Mammary epithelial cell (primary cell): ENCODE measurements at places on chromosomes 5 and 9.
A peak's percentile ranks its signal among the peaks of the same experiment; 100 is the strongest.

DNA sequence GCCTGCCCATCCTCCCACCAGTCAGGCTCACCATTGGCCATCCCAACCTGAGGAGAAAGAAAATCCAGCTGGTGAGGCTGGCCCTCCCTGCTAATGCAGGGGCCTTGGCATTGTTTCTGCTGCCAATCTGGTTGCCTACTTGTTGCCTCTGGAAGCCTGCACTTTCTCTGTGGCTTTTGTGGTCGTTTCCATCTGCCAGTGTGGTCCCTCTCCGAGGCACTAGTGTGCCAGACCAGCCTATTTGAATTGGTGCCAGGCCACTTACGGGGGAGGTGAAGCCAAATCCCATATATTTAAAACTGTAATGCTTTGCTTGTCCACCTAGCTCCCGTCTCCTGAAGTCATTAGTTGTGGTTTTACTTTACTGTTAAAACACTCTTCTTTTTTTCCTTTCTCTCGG lies 213.4 kb upstream of the ADAMTSL1 start:
- DNase-seq: peak; percentile 64

- no peak for DNase-seq
Measured at GRCh38 chr5:176862330-176862995, 36.7 kb downstream of the HK3 start.

GRCh38 chr9:95463148-95464060 lies 53.4 kb downstream of the PTCH1 start:
- DNase-seq: no peak

- DNase-seq: no peak
Measured at GRCh38 chr9:112542593-112543292, 56.1 kb downstream of the KIAA1958 start.

- DNase-seq: no peak
Measured at GRCh38 chr9:114061830-114062474, 16.1 kb downstream of the AMBP start.

- no peak for DNase-seq
Measured at GRCh38 chr5:71537687-71538086, 49.5 kb upstream of the MCCC2 start.

- DNase-seq: no peak
Measured at GRCh38 chr9:19619221-19619620, 169.6 kb downstream of the SLC24A2 start.

GRCh38 chr5:31066655-31067328 lies 126.7 kb upstream of the CDH6 start:
- no peak for DNase-seq

- DNase-seq: no peak
Measured at GRCh38 chr5:88552426-88552825, 283.8 kb upstream of the TMEM161B start.

GRCh38 chr5:153147891-153148623 lies 342.4 kb upstream of the GRIA1 start:
- DNase-seq: peak; percentile 78

GRCh38 chr9:33233626-33234342 lies 6.2 kb upstream of the SPINK4 start:
- DNase-seq: peak; percentile 100

- DNase-seq: no peak
Measured at GRCh38 chr5:54094706-54095105, 215.7 kb downstream of the ARL15 start.

DNA sequence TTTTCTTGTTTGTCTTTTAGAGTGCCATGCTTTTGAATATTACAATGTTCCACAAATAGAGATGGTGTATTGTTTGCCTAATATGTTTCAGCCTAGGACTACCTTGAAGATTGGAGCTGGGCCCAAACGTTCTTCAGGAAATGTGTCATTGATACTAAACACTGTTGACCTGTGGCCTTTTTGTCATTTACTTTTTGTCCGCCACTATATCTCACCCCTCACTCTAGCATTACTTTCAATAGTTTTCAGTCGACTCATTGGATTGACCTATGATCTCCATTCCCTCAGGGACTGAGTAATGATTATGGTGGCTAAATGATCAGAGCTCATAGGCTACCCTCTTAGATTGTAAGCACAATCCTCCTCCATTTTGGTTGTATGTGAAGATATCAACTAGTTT lies 115.8 kb downstream of the NUDT12 start:
- no peak for DNase-seq

DNA sequence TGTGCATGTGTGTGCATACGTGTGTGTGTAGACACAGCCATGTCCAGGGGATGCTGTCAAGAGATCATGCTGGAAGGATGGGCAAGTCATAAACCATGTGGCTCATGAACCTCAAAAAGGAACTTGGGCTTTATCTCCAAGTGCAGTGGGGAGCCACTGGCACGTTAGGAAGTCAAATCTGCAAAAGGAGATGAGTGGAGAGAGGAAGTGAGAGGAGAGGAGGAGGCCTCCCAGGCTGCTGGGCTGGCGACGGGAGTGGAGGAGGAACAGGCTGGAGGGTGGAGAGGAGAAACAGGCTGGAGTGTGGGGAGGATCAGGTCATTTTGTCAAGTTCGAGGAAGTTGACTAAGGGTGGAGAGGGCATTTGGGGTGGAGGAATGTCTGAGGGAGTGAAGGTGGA lies 29.2 kb upstream of the TIFAB start:
- no peak for DNase-seq

- no peak for DNase-seq
Measured at GRCh38 chr9:84480071-84480470, 139.5 kb upstream of the SLC28A3 start.

DNA sequence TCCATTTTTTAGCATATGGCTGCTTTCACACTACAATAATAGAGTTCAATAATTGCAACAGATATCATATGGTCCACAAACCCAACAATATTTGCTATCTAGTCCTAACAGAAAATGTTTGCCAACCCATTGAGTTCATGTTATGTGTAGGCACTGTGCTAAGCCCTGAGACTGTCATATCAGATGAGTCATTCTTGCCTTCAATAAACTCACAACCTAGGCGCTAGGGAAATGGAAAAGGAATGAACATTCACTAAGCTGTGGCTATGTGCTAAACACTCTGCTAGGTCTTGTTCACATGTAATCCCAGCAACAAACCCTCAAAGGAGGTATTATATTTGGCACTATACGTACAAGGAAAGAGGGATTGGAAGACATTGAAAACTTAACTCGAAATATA lies 8.4 kb upstream of the TIMD4 start:
- no peak for DNase-seq

DNA sequence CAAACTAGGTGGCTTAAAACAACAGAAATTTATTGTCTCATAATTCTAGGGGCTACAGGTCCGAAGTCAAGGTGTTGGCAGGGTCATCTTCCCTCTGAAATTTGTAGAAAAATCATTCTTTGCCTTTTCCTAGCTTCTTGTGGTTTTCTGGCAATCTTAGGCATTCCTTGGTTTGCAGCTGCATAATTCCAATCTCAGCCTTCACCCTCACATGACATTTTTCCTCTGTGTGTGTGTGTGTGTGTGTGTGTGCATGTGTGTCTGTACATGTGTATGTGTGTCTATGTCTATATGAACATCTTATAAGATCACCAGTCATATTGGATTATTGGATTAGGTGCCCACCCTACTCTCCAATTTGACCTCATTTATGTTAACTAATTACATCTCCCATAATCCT lies 330.6 kb downstream of the CHSY3 start:
- no peak for DNase-seq

DNA sequence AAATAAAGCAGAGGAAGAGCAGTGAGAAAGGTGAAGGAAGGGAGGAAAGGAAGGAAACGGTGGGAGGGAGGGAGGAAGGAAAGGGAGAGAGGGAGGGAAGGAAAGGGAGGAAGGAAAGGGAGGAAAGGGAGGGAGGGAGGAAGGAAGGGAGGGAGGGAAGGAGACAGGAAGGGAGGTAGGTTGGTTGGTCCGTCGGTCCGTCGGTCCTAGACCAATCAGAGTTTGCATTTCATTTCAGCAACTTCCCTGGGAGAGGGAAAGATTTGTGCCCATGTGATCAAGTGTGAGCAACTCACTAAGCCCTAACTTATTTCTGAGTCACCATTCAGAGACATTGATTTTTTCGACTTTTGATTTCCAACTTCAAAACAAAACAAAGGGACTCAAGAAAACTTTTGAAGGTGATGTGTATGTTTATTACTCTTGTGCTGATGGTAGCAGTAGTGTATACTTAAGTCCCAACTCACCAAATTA lies 18.8 kb downstream of the NANS start:
- DNase-seq: peak; percentile 27

DNA sequence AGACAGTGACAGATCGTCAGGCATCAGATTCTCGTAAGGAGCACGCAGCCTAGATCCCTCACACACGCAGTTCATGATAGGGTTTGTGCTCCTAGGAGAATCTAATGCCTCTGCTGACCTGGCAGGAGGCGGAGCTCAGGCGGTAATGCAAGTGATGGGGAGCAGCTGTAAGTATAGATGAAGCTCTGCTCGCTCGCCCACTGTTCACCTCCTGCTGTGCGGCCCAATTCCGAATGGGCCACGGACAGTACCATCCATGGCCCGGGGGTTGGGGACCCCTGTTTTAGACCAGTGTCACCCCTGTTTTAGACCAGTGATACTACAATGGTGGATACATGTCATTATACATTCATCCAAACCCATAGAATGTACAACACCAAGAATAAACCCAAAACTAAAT lies 4.0 kb upstream of the ARSB start:
- DNase-seq: no peak

DNA sequence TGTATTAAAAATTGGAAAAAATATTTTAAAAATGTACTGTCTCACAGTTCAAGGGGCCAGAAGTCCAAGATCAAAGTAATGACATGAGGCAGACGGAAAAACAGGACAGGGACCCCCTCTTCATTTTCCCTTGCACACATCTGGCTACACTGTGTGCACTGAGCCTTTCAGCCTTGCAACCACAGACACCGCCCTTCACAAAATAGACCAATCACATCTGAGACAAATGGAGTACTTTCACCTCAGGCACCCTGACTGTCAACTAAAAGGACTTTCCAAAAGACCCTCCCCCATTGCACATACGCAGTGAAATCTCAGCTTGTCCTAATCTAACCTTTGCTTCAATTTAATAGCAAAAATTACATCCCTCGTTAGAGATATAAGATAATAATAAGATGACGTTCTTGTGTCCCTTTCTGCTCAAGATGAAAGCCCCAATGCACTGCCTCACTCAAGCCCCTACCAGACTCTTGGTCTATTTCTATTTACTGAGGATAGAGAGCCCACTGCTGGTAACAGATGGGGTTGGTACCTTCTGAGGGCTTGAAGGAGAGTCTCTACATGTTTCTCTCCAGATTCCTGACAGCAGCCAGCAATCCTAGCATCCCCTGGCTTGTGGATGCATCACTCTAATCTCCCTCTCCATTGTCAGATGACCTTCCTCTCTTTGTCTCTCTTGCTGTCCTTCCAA lies 514.8 kb upstream of the ADAMTS16 start:
- no peak for DNase-seq

- no peak for DNase-seq
Measured at GRCh38 chr5:83492331-83492730, 20.8 kb downstream of the VCAN start.

- DNase-seq: no peak
Measured at GRCh38 chr5:65142016-65142415, 339.7 kb downstream of the ADAMTS6 start.

GRCh38 chr5:134595458-134595838 lies 37.2 kb downstream of the SAR1B start:
- no peak for DNase-seq

GRCh38 chr5:98602534-98603112 lies 170.8 kb upstream of the RGMB start:
- DNase-seq: no peak

DNA sequence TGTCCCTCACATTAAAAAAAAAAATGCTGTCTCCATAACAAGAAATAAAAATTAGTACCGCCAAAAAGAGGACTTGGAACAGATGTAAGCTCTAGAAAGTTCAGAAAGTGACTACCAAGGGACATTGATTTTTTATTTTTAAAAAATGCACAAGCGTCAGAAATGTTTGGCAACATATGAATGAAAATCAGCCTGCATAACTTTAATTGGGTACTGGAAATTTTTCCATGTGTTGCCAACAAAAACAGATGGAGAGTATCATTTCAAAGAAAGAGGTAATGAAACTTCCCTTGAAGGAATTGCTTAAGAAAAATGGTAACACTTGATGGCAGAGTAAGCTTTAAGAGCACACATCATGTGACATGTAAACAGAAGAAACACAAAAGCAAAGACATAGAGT lies 47.2 kb downstream of the OR2K2 start:
- no peak for DNase-seq

DNA sequence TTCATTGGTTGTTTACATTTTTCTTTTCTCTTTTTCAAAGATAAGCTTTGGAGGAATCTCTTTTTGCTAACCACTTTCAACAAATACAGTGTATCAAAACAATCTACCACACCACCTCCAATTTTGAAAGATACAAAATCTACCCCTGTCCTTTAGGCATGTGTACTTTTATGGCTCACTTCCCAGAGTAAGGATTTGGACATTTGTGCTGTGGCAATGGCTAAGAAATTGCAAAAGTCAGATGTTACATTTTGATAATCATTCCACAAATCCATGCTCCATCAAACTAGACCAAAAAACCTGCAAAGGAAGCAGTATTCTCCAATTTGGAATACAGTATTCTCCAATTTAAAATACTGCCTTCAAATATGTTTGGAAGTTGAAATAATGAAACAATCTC lies 204.9 kb downstream of the MCTP1 start:
- DNase-seq: no peak

GRCh38 chr5:2180456-2180855 lies 297.7 kb upstream of the IRX4 start:
- no peak for DNase-seq

DNA sequence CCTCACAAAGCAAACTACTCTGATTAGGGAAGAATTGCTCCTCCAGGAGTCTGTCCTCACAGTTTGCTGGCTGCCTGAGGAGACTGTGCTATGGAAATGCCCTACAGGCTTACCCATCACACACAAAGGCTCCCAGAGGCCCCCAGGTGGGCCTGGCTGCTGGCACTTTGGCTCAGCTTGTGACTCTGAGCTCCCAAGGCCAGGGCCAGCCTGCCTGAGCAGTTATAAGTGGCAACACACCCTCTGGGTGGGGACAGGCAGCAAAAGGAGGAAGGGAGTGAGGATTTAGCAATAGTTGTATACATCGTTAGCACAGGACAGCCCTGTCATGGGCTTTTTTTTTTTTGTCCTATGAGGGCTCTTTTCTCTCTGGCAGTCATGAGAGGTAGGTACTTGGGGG lies 103.5 kb downstream of the DAPK1 start:
- no peak for DNase-seq

DNA sequence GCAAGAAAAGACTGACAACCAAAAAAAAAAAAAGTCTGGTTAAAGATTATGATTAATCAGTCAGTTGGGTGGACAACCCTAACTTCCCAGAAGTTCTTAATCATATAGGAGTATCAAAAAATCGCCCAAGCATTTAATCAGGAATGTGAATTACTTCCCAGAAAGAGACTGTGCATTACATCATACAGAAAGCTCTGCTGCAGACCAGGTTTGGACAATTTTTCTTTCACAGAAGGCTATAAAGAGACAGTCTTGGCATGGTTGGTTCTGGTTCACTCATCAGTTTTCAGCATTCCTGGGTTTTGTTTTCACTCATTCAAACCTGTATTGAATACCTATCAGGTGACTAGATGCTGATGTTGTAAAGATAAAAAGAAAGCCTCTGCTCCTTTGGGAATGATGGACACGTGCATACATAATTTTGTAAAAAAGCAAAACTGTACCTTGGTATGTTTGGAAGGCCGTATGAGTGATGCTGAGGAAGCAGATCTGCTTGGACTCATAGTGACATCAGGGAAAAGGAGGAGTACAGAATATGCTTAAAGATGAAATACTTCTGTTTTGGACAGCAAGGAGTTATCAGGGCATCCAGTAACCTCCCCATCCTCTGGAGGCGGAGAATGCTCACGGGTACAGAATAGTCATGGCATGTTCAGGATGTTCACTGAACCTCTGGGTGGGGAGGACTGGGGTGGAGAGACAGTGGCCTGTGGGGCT lies 178.4 kb downstream of the GNA14 start:
- peak; percentile 13 for DNase-seq

- DNase-seq: no peak
Measured at GRCh38 chr9:116515541-116515940, 171.6 kb upstream of the TRIM32 start.
